ENCODE measurements at places on chromosomes 16 and 17.

DNA sequence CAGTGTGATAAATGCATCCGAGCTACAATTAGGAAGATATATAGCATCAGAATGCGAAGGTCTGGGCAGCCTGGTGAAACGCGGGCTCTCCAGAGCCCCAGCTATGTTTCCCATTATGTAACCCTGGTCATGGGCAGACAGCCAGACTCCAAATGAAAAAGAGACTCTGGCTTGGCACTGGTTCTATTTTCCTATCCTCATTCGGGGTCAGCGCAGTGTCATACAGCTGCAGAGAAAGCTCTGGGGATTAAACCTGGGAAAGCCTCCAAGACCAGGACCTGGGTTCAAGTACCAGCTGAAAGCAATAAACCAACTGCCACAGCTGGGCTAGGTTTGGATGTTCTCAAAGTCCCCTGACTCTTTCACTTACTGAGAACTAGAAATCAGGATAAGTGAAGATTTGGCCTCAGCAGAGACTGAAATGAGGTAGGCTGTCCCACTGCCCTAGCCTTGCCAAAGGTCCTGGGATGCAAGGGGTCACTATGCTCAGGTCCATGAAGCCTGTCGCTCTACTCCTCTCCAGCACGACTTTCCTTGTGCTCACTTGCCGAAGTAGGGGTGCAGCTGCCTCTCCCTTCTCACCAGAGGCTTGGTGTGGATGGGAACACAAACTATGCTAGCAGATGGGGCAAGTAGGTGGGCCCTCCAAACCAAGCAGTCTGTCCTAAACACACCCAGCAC lies 123.8 kb downstream of the SMG6 start:
- DNase-seq: peak; percentile 62

GRCh38 chr17:74682028-74682427 lies 30.7 kb downstream of the CD300LF start:
- DNase-seq: no peak

DNA sequence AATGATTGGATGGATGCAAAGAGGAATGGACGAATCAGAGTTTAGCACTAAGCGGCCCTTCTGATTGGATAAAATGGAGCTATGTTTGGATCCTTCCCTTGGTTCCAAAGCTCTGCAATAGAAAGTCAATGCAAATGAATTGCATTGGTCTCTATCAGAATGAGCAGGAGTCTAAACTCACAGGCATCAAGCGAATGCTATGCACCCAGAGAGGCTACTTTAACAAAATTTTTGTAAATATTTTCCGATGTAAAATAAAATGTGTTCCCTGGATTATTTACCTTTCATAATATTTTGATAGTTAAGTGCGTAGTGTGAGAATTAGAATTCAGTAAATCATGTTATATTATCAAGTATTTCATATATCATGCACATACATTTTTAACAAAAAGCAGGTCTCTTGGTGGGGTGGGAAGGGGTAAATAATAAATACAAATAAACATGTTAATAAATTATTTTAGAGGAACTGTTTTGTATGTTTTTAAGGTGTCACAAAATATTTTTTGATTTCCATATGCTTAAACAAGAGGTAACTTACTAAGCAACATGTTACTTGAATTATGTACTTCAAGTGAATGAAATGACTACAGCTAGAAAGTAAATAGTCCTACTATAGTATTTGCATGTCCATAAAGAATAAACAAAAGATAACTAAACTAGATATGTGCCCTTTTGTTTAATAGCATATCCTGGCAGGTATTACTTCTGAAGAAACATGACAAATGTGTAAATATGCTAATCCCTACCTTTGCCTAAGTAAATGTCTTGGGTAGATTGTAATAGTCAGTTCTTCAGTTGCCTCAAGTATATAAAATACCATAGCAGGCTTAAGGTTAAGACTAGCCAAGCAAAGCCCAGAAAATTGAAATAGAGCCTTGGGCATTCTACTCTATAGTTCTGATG lies 4.4 kb upstream of the UNK start:
- no peak for DNase-seq

DNA sequence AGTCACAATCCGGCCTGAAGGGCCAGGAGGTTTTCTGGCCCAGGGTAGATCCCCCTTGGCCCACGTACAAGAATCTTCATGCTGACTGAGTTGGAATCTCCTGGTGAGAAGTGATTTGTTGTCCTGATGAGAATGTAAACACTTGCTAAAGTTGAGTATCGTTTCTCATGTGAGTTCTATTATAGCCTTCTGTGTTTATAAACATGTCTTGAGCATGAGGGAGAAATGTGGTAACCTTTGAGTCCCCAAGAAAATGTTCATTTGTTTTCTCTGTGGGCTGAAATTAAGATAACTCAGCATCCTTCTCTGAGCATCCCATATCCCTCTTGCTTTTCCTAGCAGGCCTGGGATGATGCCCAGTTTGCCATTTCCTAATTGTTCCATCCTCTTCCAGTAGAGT lies 204.8 kb downstream of the FTO start:
- DNase-seq: no peak

DNA sequence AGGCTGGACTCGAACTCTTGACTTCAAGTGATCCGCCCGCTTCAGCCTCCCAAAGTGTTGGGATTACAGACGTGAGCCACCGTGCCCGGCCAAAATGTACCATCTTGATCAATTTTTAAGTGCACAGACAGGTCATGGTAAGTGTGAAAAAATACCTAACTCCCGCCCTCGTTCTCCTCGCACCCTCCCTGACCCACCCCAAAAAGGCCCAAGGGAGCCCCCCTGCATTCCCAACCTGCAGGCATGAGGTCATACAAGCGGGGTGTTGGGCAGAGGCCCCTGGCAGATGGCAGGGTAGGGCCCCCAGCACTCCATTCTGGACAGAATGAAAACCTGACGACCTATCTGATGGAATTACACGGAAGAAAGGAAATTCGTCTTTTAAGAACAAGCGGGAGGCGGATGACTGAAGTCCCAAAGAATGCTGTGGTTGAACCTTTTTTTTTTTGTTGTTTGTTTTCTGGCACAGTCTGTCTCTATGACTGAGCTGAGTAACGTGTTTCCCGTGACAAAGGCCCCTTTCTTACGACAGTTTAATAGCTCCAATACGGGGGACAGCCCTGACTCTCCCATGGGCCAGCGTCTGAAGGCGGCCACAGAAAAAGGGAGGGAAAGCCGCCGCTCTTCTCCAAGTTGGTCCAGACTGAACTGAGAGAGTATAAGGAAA lies 376.4 kb downstream of the SLC39A11 start:
- no peak for DNase-seq

GRCh38 chr16:1342526-1343427 lies 8.9 kb downstream of the TSR3 start:
- DNase-seq: peak; percentile 99

GRCh38 chr17:14149751-14150150 lies 80.4 kb downstream of the COX10 start:
- no peak for DNase-seq

- DNase-seq: no peak
Observed at GRCh38 chr17:42685831-42686230, 3.5 kb downstream of the CNTNAP1 start.

GRCh38 chr17:28039251-28039650 lies 3.2 kb upstream of the NLK start:
- DNase-seq: no peak

DNA sequence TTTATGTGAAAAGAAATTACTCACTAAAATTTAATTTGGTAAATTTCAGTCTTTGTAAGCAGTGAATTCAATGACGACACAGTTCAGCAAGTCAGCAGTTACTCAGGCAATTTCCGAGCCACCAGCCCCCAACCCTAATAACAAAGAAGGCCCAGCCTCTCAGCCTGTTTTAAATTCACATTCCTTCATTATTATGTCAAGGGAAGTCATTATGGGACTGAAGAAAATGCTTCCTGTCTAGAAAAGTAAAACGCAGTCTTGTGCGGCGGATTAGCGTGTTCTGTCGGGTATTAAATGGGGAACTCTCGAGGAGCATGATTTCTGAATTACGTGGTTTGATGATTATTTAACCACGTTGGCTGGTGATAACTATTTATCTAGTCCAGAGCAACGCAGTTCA lies 177.6 kb downstream of the AIPL1 start:
- no peak for DNase-seq

- DNase-seq: peak; percentile 89
Observed at GRCh38 chr16:80899809-80900592, 95.6 kb upstream of the CDYL2 start.

GRCh38 chr16:54977211-54977610 lies 46.5 kb downstream of the IRX5 start:
- no peak for DNase-seq

GRCh38 chr17:70871180-70871818 lies 702.0 kb downstream of the KCNJ2 start:
- no peak for DNase-seq

DNA sequence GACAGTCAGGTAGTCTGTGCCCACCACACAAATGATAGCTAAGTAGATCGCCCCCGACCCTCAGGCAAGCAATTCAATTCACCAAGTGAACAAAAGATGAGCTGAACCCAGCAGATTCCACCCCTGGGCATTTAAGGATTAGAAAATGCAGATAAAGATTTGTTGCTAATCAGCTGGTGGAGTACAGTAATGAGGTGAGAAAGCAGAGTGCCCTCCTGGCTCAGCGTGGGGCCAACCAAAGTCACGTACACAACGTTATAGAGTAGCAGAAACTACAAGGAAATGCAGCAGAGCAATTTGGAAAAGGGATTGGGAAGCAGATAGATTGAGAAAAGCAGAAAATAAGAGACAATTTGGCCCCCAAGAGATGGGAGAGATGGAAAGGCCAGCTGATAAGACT lies 91.2 kb downstream of the SOX9 start:
- DNase-seq: no peak

- no peak for DNase-seq
Observed at GRCh38 chr17:27860971-27861664, 32.0 kb downstream of the LYRM9 start.

DNA sequence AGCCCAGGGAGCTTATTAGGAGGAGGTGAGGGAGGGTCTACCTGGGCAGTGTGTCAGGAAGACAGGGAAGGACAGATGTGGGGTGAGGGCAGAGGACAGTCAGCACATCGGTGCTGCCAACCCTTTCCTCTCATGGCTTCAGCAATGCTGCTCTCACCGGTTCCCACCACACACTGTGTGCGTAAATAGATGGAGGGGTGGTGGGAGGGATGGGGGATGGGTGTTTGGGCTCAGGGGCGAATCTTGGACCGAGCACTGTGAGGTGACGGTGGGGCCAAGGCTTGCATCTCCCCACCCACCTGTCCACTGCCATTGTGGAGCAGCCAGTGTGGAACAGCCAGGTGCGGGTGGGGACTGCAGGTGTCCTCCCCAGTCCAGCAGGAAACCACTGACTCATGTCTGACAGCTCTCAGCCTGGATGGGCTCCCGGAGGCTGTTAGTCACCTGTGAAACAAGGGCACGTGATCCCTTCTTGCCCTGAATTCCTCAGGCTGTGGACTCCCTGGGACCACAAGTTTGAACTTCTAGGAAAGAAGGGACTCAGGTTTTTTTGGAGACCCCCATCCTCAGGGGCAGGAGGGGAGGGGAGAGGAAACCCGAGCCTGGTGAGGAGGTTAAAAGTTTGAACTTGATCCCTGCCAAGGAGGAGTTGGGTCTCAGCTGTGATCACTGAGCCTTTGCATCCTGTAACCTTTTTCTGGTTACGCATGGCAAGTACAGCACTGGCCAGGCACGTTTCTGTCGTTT lies 42.7 kb upstream of the SMPD3 start:
- peak; percentile 29 for DNase-seq

DNA sequence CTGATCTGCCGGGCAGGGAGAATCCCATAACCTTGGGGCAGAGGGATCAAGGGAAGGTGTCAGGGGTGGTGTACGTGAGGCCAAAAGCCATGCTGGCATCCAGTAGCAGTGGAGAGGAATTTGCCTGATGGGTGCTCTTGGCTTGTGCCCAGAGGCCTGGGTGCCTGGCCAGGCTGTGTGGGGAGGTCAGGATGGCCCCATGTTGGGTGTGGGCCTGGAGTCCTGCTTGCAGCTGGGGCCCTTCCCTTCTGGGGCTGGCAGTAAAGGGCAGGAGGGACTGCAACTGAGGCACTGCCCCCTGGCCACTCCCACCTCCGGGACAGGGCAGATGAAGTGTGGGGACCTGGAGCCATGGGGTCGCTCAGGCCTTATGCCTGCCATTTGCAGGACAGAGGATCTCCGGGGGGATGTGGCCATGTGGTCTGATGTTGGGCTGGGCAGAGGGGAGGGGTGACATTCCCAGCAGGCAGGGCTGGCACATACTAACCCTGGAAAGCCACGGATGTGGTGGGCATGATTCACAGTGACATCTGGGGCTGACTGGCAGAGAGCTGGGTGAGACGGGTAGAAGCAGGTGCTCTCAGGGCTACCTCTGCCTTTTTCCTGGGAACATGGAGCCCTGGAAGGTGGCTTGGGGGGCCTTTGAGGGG lies 3.5 kb downstream of the FMNL1 start:
- no peak for DNase-seq

- DNase-seq: no peak
Observed at GRCh38 chr16:86245351-86245750, 265.0 kb upstream of the FOXF1 start.

GRCh38 chr16:69448470-69449193 lies 24.2 kb downstream of the CYB5B start:
- DNase-seq: no peak

DNA sequence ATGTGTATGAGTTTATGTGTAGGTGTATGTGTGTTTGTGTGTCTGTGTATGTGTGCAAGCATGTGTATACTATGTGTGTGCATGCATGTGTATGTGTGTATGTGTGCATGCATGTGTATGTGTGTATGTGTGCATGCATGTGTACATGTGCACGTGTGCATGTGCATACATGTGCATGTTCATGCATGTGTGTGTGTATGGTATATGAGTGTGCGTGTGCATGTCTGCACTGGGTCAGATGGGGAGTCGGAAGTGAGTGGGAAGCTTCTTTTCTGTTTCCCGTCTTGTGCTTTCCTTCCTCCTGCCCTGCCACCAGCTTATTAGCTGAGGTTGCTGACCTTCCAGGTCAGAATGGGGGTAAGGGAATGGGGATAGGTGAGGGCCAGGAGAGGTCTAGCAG lies 174.7 kb downstream of the MAP2K4 start:
- no peak for DNase-seq

DNA sequence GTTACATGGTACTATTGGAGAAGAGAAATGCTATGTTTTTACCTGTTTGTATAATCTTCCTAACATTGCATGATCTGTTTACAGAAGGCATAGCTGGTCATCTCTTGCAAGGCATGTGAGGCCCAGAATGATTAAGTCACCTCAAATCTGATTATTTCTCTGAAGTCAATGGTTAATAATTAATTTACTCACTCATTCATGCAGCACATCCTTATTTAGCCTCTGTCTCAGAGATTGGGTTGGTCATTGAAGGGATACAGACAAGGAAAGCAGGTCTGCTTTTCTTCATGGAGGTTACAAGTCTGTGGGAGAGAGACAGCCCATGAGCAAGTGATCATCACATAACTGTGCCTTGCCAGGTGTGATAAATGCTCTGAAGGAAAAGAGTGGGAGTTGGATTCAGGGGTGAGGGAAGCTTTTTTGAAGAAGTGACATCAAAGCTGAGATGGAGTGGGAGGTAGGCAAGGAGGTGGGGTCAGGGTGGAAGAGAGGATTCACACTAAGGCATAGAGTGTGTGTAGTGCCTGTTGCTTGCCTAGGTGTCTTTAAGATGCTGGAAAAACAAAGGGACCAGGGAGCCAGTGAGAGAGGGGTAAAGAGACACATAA lies 16.3 kb upstream of the RBFOX1 start:
- DNase-seq: no peak
